Femur (tissue), 1 donor: ENCODE measurements at places on chromosomes 1 and 21.

GRCh38 chr1:19367584-19368041 lies 55.5 kb downstream of the SLC66A1 start:
- no peak for DNase-seq

- DNase-seq, result no peak
These were observed 5.5 kb upstream of the AVPR1B start for GRCh38 chr1:206122686-206123085.

DNA sequence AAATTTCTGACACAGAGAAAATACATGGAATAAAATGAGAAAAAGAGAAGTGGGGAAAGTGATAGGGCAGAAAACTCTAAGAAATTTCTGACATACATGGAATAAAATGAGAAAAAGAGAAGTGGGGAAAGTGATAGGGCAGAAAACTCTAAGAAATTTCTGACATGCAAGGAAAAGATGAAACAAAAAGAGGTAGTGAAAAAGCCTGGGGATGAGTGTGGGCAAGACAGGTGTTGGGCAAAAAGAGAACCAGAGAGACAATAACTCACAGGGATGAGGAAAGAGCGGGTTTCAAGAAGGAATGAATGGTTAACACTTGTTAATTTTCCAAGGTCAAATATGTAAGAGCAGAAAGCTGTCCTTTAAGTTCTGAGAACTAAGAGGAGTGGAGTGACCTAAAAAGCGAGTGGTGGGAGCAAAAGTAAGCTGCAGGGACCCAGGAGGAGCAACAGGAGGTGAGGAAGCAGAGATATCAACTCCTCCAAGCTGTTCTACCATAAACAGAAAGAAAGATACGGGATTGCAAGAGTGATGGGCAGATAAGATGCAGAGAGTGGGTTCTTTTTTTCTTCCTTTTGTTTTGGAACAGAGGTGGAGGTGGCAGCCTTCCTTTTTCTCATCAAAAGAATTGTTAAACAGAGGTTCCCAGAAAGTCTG lies 29.9 kb upstream of the EXO1 start:
- DNase-seq, result no peak

DNA sequence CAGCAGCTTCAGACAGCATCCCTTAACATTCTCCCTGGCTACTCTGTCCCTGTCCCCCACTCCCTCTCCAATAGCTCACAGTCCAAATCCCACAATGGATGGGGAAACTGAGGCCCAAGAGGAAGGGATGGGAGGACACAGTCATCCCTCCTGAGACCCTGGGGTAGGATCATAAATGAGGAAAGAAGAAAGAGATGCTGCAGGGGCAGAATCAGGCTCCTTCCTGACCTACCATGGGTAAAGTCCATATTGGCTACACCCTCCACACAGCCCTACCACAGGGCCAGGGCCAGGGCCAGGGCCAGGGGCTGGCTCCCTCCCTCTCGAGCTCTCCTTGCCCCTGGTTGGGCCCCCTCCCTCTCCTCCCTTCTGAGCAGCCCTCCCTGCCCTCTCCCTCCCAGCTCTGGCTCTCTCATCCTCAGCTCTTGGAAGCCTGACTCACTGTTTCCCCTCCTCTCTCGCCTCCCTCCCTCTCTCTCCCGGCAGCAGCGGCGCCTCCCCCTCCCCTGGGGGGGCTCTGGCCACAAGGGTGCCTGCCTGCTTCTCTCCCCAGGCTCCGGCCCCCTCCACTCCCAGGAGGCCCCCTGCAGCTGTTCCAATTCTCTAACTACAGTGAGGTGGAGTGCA lies 4.9 kb downstream of the AHDC1 start:
- peak; percentile 92 for DNase-seq

- peak; percentile 56 for DNase-seq
These were observed 27.2 kb upstream of the CSF1 start for GRCh38 chr1:109883248-109883955.

DNA sequence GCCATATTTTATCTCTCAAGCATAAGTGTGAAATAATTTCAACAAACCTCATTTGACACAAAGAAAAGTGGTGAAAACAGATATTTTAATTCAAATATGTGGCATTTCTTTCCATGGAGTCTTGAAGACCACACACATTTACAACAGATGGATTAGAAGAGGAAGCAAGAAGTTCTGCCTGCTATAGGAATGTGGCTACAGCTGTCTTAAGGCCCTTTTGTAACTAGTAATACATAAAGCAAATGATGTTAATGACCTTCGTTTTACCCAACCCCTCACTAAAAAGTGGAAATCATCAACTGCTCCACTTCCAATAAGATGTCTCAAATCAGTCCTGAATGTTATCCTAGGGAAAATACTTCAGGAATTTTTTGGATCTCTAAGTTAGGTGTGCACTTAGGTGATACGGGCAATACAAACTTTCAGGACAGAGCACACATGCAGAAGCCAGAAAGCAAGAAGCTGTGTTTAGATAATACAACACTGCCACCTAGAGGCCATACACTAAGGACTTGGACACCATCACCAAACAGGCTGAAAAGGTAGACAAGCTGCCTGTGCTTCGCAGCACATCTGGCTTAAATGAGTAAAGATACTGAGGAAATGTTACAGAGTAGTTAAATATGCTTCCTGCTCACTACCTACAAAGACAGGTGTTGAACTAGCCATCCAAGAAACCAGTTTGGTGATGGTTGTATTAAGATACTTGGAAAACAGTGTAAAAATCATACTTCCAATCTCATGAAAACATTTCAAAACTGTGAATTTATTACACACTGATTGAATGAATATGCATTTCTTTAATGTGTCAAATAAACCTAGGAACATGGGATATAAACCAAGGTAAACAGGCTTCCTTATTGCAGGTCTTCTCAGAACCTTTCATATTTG lies 24.4 kb downstream of the RRAGC start:
- peak; percentile 44 for DNase-seq

DNA sequence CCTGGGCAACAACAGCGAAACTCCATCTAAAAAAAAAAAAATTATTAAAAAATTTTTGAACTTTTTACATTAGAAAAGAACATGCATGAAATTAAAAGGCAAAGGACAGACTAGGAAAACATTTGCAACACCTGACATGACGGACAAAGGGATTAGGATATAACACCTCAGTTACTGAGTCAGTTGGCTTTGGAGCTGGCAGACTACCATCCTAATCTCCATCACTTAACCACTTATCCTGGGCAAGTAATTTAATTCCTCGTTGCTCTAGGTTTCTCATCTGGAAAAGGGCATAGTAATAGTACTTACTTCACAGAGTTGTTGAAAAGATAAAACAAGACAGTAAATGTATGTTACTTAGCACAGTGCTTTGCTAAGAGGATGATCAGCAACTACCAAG lies 11.9 kb downstream of the HECTD3 start:
- no peak for DNase-seq

GRCh38 chr1:34529935-34530859 lies 224.7 kb upstream of the GJB5 start:
- no peak for DNase-seq
